ENCODE measurements at places on chromosomes 7 and 10.

GRCh38 chr7:127650847-127651555 lies 993 bp upstream of the SND1 start:
- no peak for DNase-seq

GRCh38 chr7:87506246-87507180 lies 31.0 kb upstream of the ABCB4 start:
- peak; percentile 15 for DNase-seq

DNA sequence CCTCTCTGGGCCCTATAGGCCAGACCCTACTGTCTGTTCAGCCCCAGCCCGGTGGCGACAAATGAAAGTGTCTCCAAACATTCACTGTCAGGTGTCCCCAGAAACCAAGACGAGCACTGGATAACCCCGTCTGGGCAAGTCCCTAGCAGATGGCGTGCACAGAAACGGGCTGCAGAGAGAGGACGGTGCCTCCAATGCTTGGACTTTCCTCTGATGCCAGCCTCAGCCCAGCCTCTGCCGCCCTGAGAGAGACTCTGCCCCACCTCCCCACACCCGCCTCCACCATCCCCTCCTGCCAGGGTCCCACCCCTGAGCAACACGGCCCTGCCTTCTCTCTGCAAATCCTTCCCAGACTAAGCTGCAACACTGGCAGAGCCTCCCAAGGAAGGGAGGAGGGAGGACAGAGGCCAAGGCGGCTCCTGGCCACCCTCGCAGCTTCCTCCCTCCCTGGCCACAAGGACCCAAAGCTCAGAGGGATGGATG lies 7.4 kb upstream of the LFNG start:
- no peak for DNase-seq

DNA sequence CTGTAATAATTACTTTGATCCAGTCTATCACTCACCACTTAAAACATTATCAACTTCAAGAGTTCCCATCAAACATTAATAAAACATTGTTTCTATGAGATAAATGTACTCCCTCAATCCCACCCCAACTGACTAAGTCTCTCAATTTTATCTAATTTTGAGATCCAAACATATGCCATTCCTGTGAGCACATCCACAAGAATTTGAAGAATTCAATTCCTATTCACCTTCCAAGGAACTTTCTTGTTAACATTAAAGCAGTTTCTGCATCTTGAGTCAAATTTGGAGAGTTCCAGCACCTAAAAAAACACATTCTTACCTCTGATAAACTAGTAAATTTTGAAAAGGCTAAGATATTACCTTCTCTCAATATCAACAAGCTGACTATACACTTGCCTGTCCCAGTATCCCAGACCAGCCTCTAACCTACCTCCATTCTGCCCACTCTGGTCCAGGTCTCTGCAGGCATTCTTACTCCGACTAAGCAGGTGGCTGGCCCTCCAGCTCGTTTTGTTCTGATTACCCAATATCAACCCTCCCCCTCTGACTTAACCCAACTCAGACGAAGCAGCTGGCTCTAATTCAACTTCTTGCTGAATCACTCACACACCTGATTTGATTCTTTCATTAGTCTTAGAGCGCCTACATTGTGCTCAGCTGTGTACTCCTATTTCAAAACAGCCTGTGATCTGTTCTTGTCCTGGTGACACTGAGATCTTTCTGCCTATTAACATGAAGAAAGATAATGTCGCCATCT lies 275.2 kb downstream of the IPMK start:
- DNase-seq: peak; percentile 37

DNA sequence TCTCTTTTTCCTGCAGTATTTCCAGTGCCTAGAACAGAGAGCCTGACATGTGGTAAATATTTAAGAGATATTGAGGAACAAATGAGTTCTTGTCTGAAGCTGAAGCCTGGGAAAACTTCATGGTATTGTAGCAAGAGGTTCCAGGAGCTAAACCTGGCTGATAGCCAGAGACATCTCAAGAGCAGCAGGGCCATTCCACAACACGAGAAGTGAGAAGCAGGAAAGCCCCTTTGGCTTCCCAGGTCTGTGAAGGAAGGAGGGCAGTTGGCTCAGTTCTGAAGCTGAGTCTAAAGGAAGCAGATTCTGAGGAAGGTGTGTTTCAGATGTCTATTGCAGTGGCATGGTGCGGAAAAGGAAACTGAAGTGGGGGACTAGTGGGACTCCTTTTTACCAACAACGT lies 63.8 kb upstream of the FAM204A start:
- DNase-seq: no peak

- DNase-seq: no peak
These were observed 180.8 kb downstream of the USP6NL start for GRCh38 chr10:11430421-11431215.

DNA sequence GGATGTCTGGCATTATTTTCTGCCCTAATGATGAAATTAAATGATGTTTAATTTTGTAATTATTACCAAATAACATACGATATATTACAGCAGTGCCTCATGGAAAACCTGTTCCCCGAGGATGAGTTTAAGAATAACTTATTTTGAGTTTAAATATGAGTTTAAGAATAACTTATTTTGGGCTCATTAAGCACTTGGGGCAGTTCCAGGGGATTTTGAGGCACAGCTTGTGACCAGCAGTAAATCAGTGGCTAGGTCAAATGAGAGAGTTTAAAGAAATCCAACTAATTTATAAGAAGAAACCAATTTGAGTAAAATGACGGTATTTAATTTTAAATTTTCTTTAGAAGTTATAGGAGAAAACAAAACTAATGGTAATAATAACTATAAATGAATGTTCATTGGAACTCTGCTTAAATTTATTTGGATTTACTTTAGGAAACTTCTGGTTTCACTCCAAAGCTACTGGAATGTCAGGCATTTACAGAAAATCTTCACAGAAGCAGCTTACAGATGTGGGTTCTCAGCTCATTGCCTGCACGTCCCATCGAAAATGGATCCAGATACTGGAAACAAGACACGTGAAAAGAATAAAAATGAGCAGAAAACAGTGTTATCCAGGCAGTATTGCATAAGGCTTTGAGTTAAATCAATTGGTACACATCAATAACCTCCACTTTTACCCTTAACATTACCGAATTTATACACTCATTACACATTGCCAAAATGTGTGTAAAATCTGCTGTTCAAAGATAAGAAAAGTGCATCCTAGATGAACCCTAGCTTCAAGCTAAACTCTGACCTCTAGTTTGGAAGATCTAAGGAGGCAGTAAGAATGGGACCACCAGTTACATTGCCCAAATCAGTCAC lies 784.5 kb upstream of the IGFBP3 start:
- DNase-seq: peak; percentile 25

- DNase-seq: peak; percentile 12
These were observed 143.5 kb upstream of the TRIM24 start for GRCh38 chr7:138316421-138317043.

GRCh38 chr10:80081801-80082750 lies 3.6 kb downstream of the TMEM254 start:
- no peak for DNase-seq

DNA sequence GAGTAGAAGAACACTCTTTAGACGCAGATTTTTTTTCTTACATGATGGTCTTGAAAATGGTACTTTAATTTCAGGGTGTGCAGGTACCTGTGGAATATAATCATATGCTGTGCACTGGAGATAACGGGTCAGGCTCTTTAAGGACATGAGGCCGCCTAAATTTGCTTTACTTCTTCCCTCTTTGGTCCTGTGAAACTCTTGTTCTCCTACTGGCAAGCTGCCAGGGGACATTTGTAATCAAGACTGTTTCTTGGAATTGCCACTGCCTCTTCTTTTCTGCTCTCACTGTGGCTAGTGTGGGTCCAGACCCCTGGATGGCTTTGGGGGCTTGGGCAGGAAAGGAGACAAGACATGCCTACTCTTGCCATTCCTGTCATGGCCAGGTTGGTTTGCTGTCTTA lies 146.0 kb downstream of the SND1 start:
- no peak for DNase-seq

GRCh38 chr7:26620352-26620751 lies 244.0 kb downstream of the SKAP2 start:
- DNase-seq: peak; percentile 2

Data from astrocyte of the spinal cord (primary cell).